ENCODE measurements at places on chromosomes 1 and 21. TPM values are rescaled to one million over a fixed set of nuclear protein-coding genes. Genes with fewer than 3 reads are reported as not detected.

- no peak for DNase-seq
Measured at GRCh38 chr1:45038240-45038639, 26.2 kb downstream of the UROD start.

- no peak for DNase-seq
Measured at GRCh38 chr1:8870616-8871538, 7.6 kb downstream of the ENO1 start.

DNA sequence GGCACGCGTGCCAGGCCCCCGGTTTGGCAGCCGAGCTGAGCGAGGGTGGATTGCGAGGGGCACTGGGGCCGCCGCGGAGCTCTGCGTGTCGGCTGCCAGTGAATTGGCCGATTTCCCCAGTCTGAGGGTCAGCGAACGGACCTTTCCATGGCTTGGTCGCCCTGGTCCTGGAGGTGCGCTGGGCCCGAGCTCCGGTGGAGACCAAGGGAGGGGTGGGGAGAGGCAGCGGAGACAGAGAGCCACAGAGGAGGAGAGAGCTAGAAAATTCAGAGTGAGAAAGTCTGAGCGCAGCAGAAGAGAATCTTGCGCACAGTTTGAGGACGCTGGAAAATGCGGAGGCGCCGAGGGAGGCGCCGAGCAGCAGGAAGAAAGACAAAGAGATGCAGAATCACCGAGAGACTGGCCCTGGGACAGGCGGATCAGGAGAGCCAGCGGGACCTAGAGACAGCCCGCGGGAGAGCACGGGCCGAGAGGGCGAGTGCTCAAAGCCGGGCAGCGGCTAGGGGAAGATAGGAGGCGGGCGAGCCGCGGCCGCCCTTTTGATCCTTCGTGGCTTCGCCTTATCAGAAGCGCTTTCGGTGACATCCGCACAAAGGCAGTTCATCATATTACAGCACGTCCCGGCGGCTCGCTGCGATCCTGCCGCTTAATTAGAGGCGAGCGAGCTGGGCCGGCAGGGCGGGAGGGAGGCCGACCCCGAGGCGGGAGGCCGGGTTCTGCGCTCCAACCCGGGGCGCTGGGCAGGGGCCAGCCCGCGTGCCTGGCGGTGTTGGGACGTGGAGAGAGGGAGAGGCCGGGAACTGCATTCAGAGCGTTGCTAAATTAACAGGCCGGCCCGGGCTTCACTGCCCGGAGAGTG is 12.7 kb downstream of the PAX7 start:
- DNase-seq, result peak; percentile 5

GRCh38 chr1:225657462-225657989 is 4.6 kb upstream of the ENAH start:
- peak; percentile 76 for DNase-seq

DNA sequence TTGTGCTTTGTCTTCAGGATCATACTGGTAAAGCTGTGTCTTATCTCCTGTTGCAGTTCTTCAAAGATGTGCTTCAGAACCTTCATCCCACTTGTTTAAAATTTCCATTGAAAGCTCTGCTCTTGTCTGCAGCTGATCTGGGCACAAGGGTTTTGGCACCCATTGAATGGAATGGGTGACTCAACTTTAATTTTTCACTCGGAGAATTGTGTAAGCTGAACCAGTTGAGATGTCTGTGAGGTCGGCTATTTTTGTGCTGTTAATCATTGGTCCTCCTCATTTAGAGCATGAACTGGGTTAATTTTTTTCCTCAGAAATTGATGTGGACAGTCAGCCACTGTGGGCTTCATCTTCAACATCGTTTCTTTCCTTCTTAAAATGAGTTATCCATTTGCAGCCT is 252.1 kb downstream of the TM2D1 start:
- DNase-seq, result no peak

- DNase-seq, result no peak
Measured at GRCh38 chr1:199155166-199156019, 516.6 kb downstream of the PTPRC start.

GRCh38 chr1:175394739-175395138 is 202.2 kb upstream of the KIAA0040 start:
- DNase-seq, result no peak

DNA sequence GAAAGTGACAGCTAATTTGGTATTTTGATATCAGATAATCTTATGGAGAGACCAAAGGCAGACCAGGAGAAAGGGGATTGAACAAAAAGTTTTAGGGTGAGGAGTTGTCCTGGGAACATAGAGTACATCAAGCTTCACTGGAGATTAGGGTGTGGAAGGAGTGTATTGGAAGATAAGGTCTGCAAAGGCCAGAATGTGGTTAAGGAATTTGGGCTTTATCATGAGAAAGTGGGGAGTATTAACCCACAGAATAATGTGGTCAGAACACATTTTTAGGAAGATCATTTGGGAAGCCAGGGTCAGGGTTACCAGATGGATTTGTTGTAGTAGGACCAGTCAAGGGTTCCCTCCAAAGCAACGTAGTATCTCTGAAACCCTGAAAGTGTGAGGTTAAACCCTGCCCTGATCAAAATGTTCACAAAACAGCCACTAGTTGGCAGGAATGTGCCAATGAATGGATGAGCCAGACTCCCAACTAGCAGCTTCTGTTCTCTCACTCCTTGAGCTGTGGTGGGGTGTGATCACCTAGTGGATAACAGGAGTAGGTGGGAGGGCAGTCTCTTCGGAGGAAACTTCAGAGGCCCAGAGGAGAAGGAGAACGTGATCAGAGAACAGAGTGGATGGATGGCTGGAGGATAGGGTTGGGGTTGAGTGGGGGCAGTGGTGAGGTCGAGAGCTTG is 35.8 kb downstream of the SLC2A1 start:
- DNase-seq, result peak; percentile 84

Gene VWA1
- total RNA-seq, result 12.7 TPM

Gene FHAD1
- total RNA-seq, result 0.23 TPM

Gene GDAP2
- total RNA-seq, result 19.9 TPM

Gene PROK1
- total RNA-seq, result not detected

Gene SLAMF8
- total RNA-seq, result not detected

Gene C1orf94
- not detected for total RNA-seq

Gene SIPA1L2
- 25.7 TPM for total RNA-seq

Gene FBXO44
- 15.8 TPM for total RNA-seq

All from dermis blood vessel endothelial cell (primary cell).